ENCODE measurements at places on chromosomes 16 and 17.

DNA sequence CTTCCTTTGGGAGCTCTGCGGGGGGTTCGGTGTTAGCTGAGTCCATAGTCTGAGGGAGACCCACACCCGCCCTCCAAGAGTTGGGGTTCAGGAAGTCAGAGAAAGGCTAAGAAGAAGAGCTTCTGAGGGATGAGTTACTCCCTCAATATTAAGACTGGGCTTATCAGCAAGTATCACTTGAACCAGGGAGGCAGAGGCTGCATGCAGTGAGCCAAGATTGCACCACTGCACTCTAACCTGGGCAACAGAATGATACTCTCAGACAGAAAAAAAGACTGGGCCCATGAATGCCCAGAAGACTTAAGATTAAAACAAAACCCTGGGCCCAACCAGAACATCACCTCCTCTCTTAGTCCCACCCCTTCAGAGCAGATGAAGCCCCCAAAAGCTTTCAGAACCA, 6.0 kb downstream of the NKIRAS2 start:
- DNase-seq = no peak

DNA sequence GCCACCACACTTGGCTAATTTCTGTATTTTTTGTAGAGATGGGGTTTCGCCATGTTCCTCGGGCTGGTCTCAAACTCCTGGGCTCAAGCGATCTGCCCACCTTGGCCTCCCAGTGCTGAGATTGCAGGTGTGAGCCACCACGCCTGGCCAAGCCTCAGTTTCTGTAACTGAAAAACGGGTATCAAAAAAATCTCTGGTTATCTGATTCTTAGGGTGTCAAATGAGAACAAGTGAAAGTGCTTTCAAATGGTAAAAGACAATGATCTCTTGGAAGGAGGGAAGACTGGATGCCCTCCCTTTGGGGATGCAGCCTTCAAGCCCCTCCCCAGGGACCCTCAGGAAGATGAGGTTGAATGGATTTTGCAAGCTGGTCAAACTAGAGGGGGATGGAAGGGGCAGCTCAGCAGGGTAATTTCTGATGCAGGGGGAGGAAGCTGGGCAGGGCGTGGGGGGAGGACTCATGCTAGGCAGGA, 22.3 kb downstream of the ARHGAP23 start:
- DNase-seq = no peak

GRCh38 chr16:81729451-81729850, 49.6 kb upstream of the PLCG2 start:
- no peak for DNase-seq

GRCh38 chr16:62035115-62036092, 834 bp downstream of the CDH8 start:
- DNase-seq = no peak

DNA sequence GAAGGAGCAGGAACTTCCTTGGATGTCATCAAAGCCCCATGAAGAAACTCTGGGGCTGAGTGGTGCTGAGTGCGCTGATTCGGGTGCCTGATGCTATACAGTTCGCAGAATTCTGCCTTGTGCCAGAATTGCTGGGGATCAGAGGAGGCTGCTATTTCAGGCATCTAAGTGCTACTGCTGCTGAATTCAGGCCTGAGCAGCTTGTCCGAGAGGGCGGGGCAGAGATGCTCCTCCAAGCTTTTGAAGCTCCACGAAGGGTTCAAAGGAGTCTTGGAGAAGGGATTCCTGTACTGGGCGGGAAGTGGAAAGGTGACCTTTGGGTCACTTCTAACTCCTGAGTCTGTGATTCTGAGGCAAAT, 227.8 kb downstream of the CCDC182 start:
- DNase-seq = no peak

DNA sequence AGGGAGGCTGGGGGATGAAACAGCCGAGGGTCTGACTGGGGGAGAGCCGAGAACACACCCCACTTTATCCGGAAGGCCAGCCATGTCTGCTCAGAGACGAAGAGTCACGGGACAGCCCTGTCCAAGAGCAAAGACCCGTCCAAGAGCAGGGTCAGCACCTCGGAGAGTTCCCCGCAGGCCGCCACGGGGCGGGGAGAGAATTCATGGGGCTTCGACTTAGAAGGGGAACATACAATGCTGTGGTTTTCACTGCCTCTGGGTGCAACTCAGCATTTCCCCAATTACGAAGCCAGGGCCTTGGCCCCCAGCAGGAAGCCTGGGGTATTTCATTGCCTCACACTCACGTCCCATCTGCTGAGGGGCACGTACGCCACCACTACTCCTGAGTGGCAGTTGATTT, 59.3 kb downstream of the JPH3 start:
- DNase-seq = peak; percentile 28

- no peak for DNase-seq
Observed at GRCh38 chr17:70172923-70173322, 3.6 kb downstream of the KCNJ2 start.

GRCh38 chr16:90081606-90081970, 4.5 kb upstream of the PRDM7 start:
- no peak for DNase-seq

- no peak for DNase-seq
Observed at GRCh38 chr16:61182391-61182790, 853.8 kb downstream of the CDH8 start.

DNA sequence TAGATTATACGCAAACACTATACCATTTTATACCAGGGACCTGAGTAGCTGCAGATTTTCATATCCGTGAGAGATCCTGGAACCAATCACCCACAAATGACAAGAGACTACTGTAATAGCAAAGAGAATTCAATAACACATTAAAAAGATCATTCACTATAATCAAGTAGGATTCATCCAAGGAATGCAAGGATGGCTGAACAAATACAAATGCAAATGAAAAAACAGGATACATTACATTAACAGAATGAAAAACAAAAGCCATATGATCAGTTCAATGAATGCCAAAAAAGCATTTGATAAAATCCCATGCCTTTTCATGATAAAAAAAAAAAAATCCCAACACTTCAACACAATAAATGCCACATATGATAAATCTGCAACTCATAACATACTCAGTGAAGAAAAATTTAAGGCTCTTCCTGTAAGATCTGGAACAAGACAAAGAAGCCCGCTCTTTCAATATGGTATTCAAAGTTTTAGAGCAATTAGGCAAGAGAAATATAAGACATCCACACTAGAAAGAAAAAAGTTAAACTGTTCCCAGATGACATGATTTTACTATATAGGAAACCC, 29.0 kb downstream of the N4BP1 start:
- no peak for DNase-seq

DNA sequence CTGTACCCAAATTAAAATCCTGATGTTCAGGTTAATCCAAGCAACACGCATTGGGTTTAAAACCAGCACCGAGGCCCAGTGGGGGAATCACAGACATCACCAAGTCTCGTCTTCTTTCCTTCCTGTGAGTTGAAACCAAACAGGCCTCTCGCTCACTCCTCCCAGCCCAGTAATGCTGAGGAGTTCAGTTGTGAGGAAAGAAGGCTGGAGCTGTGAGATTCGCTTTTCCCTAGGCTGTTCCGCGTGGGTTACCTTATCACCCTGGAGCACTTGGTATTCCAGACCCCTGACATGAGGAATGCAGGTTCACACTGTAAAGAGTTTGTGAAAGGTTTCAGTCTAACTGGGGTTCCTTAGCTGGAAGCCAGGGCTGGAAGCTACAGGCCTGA, 20.8 kb downstream of the CIBAR2 start:
- no peak for DNase-seq

- DNase-seq = no peak
Observed at GRCh38 chr17:15973016-15973415, 26.5 kb downstream of the ZSWIM7 start.

All from stimulated activated CD4-positive, alpha-beta T cell treated with anti-CD3 and anti-CD28 coated beads, Interleukin-2, amount 100 ng/mL, for 24 hours (primary cell).